ENCODE measurements at places on chromosomes 16 and 17.

DNA sequence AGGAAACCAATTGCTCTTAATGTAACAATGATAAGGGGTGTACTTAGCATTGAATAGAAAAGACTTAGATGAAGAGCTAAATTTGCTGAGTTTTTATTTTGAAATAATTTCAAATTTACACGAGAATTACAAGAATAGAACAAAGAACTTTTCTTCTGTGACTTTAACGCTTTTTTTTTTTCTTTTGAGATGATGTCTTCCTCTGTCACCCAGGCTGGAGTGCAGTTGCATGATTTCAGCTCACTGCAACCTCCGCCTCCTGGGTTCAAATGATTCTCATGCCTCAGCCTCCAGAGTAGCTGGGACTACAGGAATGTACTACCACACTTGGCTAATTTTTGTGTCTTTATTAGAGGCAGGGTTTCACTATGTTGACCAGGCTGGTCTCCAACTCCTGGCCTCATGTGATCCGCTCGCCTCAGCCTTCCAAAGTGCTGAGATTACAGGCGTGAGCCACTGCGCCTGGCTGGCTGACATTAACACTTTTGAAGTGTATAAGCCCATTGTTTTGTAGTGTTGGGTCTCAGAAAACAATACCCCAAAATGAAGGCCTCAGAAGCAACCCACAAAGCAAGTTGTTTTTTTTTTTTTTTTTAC lies 2.1 kb downstream of the TEN1 start:
- no peak for DNase-seq

GRCh38 chr17:38915639-38915995 lies 9.8 kb upstream of the LASP1NB start:
- DNase-seq = no peak

- DNase-seq = peak; percentile 23
Measured at GRCh38 chr16:12584488-12585233, 219.0 kb downstream of the CPPED1 start.

DNA sequence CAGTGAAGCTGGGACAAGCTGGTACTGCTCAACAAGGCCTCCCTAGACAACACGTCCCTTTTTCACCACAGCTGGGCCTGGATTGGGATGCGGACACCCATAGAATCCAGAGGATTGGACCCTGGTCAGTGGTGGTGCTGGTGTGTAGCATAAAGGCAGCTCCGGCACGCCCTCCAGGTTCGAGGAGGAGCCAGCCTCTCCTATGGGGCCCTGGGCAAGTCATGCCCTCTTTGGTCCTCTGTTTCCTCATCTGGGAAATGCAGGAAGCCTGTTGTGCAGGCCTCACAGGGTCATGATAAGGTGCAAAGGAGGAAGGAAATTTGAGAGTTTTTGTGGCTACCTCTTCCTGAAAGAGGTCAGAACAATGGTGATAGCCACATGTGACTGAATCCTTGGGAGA lies 1741.7 kb downstream of the TP53TG3F start:
- no peak for DNase-seq

GRCh38 chr17:76038050-76038449 lies 10.9 kb upstream of the EVPL start:
- no peak for DNase-seq

GRCh38 chr16:27472091-27473020 lies 70.4 kb downstream of the IL21R start:
- no peak for DNase-seq

GRCh38 chr16:17532338-17532995 lies 61.7 kb upstream of the XYLT1 start:
- no peak for DNase-seq

DNA sequence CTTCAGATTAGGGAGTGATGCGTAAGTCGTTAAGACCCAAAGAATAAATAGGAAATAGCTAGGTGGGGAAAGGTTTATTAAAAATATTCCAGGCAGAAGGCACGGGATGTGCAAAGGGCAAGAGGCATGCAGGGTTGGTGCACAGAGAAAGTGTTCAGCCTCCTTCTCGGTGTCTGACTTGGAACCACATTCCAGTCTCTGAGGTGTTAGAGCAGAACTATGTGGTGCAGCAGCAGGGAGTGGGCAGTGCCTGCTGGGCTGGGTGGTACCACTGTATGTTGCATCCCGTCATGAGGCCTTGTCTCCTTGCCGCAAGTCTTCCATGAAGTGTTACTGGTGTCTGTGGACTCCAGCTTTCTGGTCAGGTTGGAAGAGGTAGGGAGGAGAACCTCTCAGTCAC lies 11.1 kb downstream of the NKD1 start:
- no peak for DNase-seq

Measured in activated CD8-positive, alpha-beta memory T cell treated with anti-CD3 and anti-CD28 coated beads, Interleukin-2, amount 50 U/mL, for 48 hours (primary cell).